Epithelial cell of proximal tubule (primary cell): ENCODE measurements at places on chromosomes 13 and 19. TPM values are rescaled to one million over a fixed set of nuclear protein-coding genes. Genes with fewer than 3 reads are reported as not detected.

Gene KCNC3
- total RNA-seq = 0.07 and 0.35 TPM in 2 replicates

Gene NTN5
- total RNA-seq = not detected in 2 replicates

Gene CDX2
- total RNA-seq = not detected in 2 replicates

Gene RGL3
- 3.1 and 19.0 TPM in 2 replicates for total RNA-seq

DNA sequence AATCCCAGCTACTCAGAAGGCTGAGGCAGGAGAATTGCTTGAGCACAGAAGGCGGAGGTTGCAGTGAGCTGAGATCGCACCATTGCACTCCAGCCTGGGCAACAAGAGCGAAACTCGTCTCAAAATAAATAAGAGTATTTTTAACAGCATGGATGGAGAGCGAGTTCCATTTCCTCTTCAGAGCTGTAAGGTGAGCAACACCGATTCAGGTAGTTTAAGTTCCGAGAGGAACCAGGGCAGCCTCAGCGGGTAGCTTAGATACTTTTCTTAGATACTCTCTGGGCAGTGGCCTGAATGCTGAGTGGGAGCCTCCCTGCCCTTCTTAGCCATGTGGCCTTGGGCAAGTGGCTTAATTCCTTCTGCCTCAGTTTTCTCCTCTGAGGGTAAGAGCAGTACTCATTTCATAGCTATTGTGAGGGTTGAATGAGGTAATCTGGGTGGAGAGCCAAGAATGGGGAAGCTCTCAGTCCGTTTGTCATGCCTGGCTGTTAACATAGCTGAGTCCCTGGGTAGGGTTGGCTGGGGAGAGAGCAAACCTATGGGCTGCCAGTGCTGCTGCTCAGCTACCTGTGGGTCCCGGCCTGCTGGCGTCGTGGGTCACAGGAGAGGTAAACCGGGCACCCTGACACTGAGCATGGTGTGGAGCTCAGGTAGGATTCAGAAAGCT, 4.1 kb downstream of the ATP11A start:
- no peak for DNase-seq

GRCh38 chr19:48274938-48275337, 5.1 kb downstream of the ZNF114 start:
- DNase-seq = no peak

DNA sequence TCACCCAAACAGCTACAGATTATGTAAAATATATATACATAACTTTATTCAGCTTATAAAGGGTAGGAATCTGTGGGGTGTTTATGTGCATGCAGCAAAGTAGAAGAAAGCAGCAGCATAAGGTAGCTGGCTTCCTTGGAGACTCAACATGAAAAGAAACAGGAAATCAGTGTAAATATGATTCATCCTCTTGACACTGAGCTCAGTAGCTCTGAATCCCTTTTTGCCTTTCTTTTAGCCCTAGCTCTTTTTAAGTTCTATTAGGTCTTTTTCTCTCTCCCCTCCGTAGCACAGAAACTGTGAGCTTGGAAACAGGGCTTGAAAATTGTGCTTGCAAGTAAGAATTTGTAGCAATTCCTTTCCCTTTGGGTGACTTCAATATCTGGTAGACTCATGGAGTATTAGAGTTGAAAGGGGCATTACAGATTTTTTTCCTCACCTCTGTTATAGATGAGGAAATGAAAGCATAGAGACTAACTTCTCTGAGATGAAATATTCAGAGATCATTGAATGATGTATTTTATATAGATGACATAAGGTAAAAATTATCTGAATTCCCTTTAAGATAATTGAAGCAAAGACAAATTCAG, 314.4 kb downstream of the PCDH9 start:
- no peak for DNase-seq

DNA sequence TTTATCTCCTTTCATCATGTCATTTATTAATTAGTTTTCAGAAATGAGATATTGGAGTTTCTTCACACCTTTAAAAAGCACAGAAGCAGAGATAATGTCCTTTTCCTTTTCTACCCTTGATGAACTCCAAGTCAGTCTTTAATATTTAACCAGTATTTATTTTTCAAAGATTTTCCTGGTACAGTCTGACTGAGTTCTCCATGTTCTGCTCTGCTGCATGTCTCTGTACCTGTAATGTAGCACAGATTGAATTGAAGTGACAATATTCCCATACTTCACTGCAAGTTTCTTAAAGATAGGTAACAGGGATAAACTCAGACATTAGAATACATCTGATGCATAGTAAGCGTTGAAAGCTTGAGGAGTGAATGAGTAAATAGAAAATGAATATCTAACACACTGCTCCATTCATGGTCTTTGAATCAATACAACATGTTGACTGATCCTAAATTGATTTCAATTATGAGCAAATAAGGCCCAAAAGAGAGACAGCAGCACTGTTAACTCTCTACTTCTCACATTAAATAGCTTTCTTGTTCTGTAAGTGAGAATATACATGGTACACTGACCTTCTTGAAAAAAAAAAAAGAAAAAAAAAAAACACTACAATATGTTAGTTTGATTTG, 1323.6 kb upstream of the PRR20A start:
- no peak for DNase-seq

DNA sequence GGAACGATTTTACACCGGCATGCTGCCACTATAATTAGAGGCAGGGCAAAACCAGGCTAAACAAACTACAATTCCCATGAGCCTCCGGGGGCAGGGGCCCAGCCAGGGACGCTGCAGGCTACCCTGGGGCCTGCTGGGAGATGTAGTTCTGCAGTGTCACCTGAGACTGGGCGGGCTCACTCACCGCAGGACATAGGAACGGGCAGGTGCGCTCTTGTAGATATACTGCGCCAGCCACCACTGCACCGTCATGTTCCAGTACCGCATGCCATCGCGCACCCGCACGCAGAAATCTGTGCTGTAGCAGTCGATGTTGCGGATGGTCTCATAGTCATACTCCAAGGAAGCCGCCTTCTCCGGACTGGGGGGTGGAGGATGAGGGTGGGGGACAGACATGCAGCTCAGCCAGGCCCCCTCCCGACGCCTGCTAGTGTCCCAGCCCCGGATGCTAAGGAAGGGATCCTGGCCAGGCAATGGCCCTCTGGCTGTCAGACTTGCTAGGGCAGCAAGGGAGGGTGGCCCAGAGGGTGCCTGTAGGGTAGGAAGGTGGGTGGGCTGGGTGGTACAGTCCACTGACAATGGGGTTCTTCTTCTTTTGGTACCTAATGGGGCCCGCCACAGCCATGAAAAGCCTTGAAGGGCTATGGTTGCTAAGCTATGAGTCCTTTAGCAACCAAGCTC, 5.8 kb upstream of the TMC4 start:
- DNase-seq = no peak

DNA sequence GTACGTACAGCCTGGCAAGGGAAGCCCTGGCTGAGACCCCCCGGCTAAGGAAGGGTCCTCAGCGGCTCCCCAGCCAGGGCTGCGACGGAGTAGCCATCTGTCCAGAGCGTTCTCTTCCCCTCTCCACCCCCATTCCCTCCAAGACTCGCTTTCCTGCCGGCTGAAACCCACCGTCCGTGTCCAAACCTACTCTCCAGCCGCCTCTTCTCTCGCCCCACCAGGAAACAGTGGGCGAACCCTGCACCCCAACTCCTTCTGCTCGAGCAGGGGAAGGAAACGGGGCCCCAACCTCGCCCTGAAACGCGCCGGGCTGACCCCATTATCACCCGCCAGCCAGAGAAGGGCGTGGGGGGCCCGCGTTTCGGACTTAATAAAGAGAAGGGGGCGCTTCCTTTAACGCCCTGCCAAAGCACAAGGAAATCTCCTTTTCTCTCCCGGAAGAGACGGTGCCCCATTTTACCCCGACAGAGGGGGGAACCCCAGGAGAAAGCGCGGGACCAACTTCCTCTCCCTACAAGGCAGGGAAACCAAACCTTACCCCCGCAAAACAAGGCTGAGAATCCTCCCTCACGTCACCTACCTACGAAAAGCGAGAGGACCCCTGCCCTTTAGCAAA, 2.5 kb downstream of the ZC3H4 start:
- DNase-seq = no peak
